NK-92 treated with Interleukin-12 subunit alpha and Interleukin-12 subunit beta, amount 100 ng/mL, for 24 hours (cell line): ENCODE measurements at places on chromosomes 4 and X.

GRCh38 chr4:112060212-112060611 lies 85.0 kb upstream of the FAM241A start:
- DNase-seq, result no peak

DNA sequence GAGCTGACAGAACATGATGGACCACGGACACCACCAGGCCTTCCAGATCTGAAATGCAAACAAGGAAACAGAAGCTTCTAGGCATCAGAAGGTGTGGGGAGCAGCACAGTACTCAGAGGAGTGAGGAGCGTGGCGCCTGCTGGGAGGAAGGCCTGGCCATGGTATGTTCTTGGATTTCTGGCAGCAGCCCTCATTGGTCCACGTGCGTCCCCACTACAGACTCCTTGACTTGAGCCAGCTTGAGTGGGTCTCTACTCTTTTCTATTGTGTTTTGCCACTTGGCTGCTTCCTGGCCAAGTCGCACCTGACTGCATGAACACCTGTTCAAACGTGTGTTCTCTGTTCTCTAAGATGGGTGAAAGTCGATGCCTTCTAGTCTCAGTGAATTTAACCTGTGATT lies 18.0 kb downstream of the ZNF275 start:
- DNase-seq, result no peak

DNA sequence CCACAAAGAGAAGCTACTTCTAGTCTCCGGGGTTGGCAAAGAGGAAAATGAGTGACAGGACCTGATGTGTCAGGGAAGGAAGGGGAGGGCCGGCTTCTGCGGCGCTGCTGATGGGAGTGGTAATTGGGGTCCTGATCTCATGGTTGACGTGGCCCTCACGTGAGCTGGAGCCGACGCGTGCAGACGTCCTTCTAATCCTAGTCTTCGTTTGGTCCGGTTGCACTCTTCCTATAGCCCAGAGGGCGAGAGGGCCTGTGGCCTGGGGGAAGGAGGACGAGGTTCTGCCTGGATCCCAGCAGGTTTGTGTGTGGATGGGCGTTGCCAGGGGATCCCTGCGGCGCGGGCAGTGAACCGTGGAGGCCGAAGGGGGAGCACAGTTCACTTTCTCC lies at the start of gene ARMCX1:
ARMCX1 (plus strand) TSS at position 186 of the 389 bp plus-strand sequence. CDS start 2,384 bp downstream, outside the sequence.
- no peak for DNase-seq

GRCh38 chr4:77204621-77205020 lies 47.6 kb downstream of the CCNG2 start:
- no peak for DNase-seq

- DNase-seq, result no peak
Measured at GRCh38 chrX:153882086-153882498, 3.9 kb downstream of the L1CAM start.

DNA sequence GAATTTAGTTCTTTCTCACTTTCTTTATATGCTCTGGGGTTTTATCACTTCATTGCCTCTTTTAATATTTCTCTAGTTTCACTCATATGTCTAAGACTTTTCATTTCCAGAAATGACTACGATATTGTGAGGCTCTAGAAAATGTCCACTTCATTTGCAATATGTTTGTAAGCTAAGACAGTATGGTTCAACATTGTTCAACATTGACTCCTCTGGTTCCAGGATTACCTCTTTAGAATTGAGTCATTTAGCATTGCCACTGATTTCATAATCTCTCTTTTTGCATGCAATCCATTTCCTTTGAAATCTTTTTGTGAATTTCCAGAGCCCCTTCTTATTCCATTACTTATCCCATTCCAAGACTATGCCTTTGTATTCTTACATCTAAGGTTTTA lies 32.3 kb downstream of the BBS12 start:
- no peak for DNase-seq

- no peak for DNase-seq
Measured at GRCh38 chr4:142705820-142706219, 140.3 kb downstream of the INPP4B start.

- DNase-seq, result no peak
Measured at GRCh38 chrX:14497184-14497666, 32.1 kb upstream of the GLRA2 start.

GRCh38 chrX:26376037-26376708 lies 160.2 kb downstream of the MAGEB5 start:
- DNase-seq, result no peak

DNA sequence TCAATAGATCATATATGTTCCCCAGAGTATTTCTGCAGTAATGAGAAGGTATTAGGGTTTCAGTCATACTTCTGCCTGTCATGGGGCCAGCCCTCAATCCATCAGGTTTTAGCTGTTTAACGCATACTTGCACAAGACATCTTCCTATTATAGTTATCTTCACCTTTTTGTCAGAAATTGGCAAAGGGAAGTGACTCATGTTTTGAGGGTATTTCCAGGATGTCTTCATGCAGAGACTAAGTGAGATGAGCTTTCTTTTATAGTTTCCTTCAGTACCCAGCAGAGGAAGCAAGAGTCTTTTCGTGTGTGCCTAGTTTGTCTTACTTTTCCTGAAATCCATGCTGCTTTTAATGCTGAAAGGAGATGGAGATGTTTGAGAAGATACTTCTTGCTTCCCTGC lies 9.5 kb downstream of the CSTF2 start:
- peak; percentile 7 for DNase-seq

GRCh38 chr4:106830879-106831278 lies 205.2 kb downstream of the DKK2 start:
- no peak for DNase-seq

- no peak for DNase-seq
Measured at GRCh38 chrX:54397113-54397512, 39.3 kb upstream of the WNK3 start.

DNA sequence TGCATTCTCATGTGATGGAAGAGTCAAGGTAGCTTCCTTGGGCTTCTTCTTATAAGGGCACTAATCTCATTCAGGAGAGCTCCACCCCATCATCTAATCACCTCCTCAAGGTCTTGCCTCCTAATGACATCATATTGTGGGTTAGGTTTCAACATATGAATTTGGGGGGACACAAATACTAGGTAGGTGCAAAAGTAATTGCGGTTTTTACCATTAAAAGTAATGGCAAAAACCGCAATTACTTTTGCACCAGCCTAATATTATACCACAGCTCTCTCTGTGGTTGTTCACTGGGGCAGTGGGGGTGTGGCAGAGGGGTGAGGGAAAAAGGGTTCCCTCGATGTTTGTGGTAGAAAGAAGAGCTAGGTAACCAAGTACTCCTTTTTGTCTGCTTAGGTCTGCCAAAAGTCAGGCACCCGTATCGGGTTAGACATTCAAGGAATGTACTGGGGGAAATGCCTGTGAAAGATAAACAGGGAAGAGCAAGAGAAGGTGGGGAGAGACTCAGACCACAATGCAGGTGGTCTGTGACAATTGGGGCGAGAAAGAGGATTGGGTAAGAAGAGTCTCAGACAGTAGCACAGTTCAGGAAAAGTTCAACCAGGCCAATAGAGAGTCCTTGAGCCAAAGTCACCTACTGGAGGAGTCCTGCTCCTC lies 78.9 kb upstream of the MTM1 start:
- DNase-seq, result no peak

- no peak for DNase-seq
Measured at GRCh38 chr4:139735381-139736273, 70.0 kb downstream of the MGST2 start.

DNA sequence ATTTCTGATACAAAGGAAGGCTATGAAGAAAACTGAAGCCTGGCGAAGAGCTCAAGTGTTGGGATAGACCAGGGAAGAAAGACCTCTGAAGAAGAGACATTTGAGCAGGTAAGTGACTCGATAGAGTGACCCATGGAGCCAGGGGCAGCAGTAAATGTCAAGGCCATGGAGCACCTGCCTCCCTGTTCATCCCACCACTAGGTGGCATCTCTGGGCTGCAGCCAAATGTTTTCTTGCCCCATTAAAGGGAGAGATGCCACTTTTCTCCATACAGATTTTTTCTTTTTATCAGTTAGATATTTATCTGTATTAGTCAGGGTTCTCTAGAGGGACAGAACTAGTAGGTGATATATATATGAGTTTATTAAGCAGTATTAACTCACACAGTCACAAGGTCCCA lies 4.9 kb upstream of the ZNF81 start:
- DNase-seq, result peak; percentile 10

DNA sequence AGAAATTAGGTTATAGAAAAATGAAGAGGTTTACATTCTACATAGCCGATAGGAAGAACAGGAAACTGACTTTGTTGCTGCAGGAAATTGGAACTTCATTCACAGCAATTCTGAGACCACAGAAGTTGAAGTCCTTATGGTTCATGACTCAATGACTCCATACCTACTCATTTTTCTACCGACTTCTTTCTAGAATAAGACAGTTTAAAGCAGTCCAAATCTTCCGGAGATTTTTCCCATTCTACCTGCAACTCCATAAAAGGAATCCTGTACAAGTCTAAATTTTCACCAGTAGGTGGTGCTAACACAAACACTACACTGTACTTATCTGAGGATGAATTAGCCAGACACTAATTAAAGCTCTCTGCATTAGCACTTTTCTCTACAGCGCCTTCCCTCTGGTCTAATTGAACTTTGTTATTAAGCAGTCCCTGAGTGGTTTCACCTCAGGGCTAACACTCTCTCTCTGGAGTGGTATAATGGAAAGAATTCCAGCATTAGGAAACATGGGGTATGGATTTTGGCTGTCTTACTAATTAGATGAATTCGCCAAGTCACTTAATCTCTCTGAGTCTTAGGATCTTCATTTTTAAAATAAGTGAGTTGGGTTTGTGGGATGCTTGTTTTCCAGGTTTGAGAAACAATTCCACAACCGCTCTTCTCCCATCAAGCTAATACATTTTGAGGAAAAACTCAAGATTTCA lies 167.9 kb downstream of the SMIM20 start:
- no peak for DNase-seq

- no peak for DNase-seq
Measured at GRCh38 chr4:2179717-2180116, 62.2 kb downstream of the HAUS3 start.

GRCh38 chr4:35358001-35358584 lies 886.2 kb downstream of the ARAP2 start:
- no peak for DNase-seq

DNA sequence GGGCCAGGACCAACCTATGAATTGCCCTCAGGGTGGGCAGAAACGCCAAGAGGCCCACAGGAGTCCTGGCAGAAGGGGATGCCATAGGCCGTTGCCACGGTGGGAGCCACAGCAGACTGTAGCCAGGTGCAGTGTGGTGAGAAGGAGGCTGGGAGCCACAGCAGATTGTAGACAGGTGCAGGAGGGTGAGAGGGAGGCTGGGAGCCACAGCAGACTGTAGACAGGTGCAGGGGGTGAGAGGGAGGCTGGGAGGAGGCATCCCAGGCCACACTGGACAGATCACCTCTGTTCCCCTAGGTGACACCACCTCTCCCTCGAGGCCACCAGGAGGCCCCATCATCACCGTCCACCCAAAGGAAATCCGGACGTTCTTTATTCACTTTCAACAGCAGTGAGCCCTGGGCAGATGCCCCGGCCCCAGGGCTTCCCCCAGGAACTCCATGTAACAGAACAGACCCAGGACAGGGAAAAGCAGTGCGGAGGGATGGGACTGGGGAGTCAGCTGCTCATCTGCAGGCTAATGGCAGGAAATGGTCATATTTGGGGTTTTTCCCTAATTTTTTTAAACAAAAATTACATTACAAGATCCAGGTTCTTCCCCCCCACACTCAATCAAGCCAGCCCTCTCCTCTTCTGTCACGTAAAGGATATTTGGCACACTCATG lies 19.5 kb upstream of the MRFAP1 start:
- no peak for DNase-seq

- no peak for DNase-seq
Measured at GRCh38 chr4:52592287-52592686, 66.8 kb downstream of the USP46 start.

GRCh38 chrX:110421500-110422455 lies 63.1 kb downstream of the RTL9 start:
- DNase-seq, result no peak
